Karpas-422 (cell line): ENCODE measurements at places on chromosomes 7 and 10.

- DNase-seq: no peak
These were observed 200.5 kb upstream of the KIAA1217 start for GRCh38 chr10:24008164-24009091.

- no peak for DNase-seq
These were observed 62.3 kb upstream of the NKX6-2 start for GRCh38 chr10:132848291-132848701.

DNA sequence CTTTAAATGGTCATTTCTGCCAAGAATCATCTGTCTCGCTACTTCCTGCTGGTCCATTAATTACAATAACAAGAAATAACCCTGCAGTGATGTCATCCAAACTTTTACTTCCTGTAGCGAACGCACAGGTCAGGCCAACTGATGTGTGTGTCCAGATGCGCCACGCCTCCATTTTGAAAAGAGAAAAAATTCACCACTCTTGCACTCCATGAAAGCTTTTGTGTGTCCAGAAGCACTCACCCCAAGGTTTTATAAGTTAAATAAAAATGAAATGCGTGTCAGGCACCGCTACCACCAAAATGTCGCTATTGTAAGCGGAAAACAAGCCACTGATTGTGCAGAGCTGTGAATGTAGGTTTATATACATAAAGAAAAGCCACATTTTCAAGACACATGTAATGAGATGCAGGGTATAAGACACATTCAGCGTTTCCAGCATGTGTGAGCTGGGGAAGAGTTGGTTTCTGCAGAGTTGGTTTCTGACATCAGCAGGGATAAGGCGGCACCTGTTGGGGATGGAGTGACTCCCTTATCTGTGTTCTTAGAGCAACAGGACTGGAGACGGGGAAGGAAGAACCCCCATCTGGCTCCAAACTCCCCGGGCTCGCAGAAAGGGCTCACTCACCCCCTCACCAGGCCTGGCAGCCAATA is 83.3 kb downstream of the CTBP2 start:
- DNase-seq: no peak

DNA sequence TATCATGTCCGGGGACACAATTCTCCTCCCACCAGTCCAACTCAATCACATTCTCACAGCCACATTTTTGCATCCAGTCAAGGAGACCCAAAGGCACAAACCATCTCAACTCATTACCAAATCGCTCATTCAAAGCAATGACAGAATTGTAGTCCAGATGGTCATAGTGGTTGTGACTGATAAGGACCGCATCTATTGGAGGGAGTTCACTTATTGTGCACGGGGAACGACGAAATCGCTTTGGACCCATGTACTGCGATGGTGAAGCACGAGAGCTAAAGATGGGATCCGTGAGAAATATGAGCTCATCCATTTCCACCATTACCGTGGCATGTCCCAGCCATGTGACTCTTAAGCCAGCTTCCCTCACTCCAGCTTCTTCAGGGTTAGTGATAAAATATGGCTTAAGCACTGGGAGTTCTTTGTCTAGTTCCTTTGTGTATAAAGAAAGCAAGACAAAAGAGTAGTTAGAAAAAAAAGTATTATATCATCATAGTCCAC is 29.1 kb downstream of the NAPEPLD start:
- DNase-seq: no peak
